ENCODE measurements at places on chromosomes 13 and 19.

- DNase-seq, result no peak
These were observed 56.1 kb upstream of the RNF113B start for GRCh38 chr13:98233127-98233526.

GRCh38 chr19:48290401-48290770, 20.5 kb downstream of the ZNF114 start:
- no peak for DNase-seq

- DNase-seq, result no peak
These were observed 7.6 kb upstream of the BICRA start for GRCh38 chr19:47601180-47601904.

GRCh38 chr13:113187263-113187669, 21.2 kb downstream of the PCID2 start:
- peak; percentile 27 for DNase-seq

GRCh38 chr13:53041968-53042516, 13.4 kb downstream of the OLFM4 start:
- DNase-seq, result no peak

DNA sequence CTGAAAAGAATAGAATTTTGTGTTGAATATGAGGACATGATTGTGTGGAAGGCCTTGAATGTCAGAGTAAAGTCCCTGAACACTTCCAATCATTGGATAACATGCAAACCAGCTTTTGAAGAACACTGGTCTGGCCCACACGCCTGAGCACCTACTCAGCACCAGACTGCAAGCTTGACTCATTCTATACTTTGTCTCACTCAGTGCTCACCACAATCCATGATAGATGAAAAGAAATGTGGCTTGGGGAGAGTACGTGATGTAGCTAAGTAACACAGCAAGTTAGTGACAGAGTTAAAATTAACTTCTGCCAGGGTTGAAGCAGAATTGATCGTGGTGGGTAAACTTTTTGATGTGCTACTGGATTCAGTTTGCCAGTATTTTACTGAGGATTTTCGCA, 12.0 kb downstream of the DLEU7 start:
- no peak for DNase-seq

DNA sequence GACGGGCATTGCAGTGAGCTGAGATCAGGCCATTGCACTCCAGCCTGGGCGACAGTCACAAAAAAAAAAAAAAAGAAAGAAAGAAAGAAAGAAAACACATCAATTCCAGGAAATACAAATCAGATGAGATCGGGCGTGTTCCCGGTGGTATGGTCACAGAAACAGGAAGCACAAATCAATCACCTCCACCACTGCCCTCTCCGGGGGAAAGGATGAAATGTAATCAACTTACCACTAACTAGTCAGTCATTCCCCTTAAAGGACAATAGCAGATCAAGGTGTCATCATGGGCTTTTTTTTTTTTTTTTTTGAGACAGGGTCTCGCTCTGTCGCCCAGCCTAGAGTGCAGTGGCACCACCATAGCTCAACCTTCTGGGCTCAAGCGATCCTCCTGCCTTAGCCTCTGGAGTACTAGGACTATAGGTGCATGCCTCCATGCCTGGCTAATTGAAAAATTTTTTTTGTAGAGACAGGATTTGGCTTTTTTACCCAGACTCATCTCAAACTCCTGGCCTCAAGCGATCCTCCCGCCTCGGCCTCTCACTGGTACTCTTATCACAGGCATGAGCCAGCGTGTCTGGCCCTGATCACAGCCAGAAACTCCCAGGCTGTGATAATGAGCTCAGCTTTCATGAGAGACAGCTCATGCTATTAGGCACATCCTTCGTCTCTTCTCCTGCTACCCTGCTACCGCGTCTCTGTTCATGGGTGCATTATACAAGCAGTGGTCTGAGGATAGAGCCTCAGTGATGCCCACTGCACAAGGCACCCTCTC, 6.8 kb upstream of the DPRX start:
- no peak for DNase-seq

- DNase-seq, result peak; percentile 85
These were observed 1.2 kb downstream of the MKNK2 start for GRCh38 chr19:2049741-2050348.

GRCh38 chr13:22232186-22232585, 561.3 kb downstream of the FGF9 start:
- DNase-seq, result no peak

DNA sequence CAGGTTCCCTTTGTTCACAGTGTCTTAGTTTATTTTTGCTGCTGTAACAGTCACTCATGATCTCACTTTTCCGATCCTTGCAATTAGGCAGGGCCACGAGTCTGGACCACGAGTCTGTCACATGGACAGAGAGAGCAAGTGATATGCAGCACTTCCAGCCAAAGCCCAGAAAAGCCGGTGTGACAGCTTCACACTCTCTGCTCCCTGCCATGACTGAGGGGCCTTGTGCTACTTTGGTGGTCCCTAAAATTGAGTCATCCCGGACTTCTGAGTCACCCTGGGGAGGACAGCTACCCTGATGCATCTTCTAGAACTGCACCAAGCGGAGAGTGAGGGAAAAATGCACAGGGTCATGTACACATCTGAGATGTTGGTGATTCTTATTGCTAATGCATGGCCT, 179.6 kb downstream of the EFNB2 start:
- no peak for DNase-seq

DNA sequence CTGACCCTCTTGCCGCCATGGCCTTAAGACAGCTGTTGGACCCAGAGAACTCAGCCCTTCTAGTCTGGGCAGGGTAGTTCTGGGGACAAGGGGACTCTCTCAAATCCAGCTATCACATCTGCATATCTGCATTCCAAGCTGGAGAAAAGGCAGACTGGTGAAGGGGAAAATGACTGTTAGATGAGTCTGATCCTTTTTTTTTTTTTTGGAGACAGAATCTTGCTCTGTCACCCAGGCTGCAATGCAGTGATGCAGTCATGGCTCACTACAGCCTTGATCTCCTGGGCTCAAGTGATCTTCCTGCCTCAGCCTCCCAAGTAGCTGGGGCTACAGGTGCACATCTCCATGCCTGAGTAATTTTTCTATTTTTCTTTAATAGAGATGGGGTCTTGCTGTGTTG, 114.3 kb downstream of the SIPA1L3 start:
- DNase-seq, result no peak

GRCh38 chr13:80217614-80218456, 123.1 kb downstream of the SPRY2 start:
- DNase-seq, result no peak

GRCh38 chr13:27359199-27359821, 65.1 kb upstream of the GTF3A start:
- peak; percentile 58 for DNase-seq

DNA sequence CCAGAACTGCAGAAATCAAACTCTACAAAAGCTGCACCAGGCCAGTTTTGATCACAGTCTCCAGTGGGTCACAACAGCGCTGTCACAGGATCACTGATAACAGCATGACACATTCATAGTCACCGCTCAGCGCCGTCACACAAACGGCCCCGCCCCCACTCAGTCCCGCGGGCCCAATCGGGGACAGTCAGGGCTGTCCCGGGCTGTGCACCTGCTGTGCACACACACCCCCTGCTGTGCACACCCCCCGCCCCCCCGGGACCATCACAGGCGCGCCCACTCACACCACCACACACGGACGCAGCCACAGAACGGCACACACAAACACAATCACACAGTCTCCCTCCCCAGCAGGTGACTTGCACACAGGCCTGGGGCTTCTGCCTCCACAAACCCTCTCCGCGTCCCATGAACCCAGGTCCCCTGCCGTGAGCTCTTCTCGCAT, 435 bp upstream of the ZNF382 start:
- DNase-seq, result peak; percentile 90

DNA sequence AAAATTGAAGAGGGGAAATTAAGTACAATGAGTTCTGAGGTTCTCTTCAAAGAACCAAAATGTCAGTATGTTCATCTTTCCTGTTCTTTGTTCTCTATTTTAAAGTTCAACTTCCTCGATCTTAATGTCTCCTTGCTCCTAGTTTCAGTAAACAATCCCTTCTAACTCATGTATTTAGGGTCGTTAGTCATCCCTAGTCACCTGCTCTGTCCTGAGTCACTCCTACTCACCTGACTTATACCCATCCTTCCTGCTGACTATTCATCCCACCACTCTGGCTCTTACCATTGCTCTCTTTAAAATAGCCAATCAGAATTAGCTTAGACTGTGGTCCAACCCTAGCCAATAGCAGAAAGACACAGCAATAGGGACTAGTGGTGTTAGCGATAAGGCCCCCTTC, 24.3 kb downstream of the ZNF90 start:
- DNase-seq, result no peak

GRCh38 chr13:53622456-53622855, 593.8 kb downstream of the OLFM4 start:
- DNase-seq, result no peak

DNA sequence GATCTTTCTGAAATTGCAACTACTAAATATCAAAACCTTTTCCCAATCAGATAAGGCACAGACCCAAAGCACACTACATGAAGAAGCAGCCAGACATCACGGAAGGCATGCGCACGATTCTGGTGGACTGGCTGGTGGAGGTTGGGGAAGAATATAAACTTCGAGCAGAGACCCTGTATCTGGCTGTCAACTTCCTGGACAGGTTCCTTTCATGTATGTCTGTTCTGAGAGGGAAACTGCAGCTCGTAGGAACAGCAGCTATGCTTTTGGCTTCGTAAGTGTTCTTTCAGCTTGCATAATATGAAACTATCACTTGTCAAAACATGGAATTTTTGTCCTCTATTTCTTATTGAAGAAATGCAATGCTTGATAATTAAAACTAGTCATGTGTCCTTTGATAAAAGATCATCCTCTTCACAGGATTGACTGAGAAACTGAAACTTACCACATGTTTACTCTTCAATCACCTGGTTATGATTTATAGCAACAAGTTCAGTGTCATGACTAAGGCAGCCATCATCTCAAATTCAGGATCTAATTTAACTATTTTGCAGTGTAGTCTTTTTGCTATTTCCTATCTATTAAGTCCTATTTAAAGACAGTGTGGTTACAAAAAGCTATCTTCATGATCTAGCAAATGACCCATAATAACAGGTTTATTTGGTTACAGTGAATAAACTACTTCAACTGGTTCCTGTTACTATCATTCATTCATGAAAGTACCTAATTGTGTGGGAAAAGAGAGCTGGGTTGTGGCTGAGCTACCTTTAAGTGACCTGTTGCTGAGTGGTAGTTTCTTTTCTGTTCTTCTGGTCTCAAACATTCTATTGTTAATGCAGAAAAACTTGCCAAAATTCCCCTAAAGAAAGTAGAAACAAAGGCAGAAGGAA, 6.5 kb downstream of the CCNA1 start:
- DNase-seq, result no peak

GRCh38 chr19:11435833-11436313, 438 bp downstream of the PRKCSH start:
- no peak for DNase-seq

DNA sequence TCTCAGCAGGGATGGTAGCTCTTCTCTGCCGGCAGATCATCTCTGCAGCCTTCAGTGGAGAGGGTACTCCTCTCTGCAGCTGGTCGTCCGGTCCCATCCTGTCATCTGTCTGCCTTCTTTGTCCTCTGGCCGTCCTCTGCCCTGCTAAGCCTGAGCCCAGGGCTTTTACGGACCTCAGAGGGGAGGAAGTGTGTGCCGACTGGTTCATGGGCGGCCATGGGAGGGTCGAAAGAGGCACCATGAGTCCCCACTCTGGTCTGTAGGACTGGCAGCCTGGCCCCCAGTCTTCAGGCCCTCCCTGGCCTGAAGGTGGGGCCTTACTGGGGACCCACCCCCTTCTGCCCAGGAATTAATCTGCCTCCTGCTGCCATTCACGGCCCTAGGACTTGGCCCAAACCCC, 4.0 kb downstream of the ZNF554 start:
- no peak for DNase-seq

- DNase-seq, result no peak
These were observed 19.2 kb downstream of the SLAIN1 start for GRCh38 chr13:77716692-77717091.

GRCh38 chr13:42649141-42649540, 75.2 kb downstream of the TNFSF11 start:
- no peak for DNase-seq

GRCh38 chr19:53865523-53865917, 2.2 kb upstream of the MYADM start:
- no peak for DNase-seq

- no peak for DNase-seq
These were observed 17.6 kb upstream of the WDR18 start for GRCh38 chr19:966485-967088.

DNA sequence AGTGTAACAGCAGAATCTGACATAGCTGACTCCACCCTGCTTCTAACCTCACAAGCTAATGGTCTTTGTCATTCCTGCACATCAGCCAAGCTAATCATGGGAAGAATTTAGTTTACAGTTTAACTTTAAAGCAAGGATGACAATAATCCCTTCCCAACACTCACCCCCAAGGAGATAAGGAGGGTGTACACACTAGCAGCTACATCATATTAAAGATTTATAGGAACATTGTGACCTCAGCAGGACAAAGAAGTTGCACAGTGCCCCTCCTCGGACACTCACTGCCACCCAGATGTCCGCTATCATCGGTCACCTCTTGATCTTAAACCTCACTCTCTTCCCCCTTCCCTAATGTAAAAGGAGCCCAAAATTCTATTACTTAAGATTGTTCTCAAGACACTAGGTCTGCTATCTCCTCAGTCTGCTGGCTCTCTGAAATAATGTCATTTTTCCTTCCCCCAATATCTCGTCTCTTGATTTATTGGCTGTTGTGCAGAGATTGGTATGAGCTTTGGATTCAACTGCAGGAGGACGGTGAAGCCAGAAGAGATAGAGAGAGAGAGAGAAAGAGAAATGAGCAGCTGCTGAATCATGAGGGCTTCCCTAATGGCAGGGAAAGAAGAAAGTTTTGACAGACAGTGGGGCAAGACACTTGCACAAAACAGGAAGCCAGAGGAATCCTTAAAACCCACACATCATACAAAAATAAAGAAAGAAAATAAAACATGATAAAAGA, 17.5 kb upstream of the FFAR2 start:
- DNase-seq, result no peak

GRCh38 chr19:29858000-29858596, 46.3 kb downstream of the CCNE1 start:
- DNase-seq, result peak; percentile 47

DNA sequence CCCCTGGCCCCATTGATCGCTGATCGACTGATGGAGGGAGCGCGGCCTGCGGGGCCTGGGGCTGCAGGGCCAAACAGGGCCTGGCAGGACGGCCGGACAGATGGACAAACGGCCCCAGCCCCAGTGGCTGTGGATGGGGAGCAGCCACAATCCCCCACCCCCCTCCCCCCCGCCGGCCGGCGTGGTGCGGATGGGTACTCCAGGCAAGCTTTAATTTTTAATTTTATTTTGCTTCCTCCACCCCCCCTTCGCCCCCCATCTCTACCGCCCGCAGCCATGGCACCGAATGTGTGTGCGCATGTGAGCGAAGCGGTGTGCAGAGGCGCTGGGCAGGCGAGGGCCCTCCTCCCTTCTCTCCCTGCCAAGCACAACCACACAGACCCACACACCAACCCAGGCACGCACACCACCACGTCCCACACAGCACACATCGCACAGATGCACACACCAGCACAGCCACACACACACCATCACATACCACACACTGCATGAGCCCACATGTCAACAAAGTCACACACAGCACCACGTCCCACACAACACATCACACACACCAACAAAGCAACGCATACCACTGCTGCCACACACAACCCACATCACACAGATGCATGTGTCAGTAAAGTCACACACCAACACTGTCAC, 12.4 kb downstream of the ERFL start:
- no peak for DNase-seq

Data from CD4-positive, alpha-beta T cell treated with Interferon alpha-2 for 1 hour (primary cell).